ENCODE measurements at places on chromosomes 11 and 22.

GRCh38 chr22:50443801-50444625, 30.8 kb downstream of the SBF1 start:
- DNase-seq, result no peak

- DNase-seq, result no peak
These were observed 17.2 kb downstream of the OPCML start for GRCh38 chr11:133515107-133515506.

GRCh38 chr11:59358595-59358994, at the start of gene OR5AN1:
Gene OR5AN1 (plus strand): TSS chr11:59358895. CDS start chr11:59364459, 5,564 bp downstream.
- DNase-seq, result no peak

DNA sequence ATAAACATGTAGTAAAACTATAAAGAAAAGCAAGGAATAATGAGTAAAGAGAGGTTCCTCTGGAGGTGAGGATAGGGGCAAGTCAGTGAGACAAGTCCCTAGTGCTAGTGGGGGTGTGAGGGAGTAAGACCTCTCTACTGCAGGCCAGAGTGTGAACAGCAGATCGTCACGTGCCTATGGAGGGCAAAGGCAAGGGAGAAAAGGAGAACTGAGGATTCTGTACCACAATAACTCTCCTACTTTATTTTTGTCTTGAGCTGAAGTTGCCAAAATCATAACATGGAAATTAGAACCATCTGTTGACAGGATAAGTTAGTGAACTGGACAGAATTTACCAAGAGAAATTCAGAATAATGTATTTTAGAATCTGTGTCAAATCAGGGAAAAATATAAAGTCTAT, 77.6 kb downstream of the ENTHD1 start:
- DNase-seq, result no peak

DNA sequence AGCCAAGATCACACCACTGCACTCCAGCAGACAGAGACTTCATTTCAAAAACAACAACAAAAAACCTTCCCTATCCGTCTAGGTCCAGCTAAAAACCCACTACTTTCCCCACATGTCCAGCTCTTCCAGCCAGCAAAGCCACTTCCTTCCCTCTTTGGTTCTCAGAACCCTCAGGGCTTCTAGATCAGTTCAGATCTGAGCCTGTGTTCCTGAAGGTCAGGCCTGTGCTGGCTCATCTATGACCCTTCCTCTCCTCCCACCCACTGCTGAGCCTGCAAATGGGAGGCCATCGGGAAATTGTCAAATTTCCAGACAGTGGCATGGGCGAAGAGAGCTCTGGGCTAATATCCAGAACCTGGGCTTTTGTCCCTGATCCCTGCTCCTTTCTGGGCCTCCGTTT, 37.8 kb downstream of the SLCO2B1 start:
- no peak for DNase-seq

- no peak for DNase-seq
These were observed 28.3 kb upstream of the UPB1 start for GRCh38 chr22:24466716-24467328.

DNA sequence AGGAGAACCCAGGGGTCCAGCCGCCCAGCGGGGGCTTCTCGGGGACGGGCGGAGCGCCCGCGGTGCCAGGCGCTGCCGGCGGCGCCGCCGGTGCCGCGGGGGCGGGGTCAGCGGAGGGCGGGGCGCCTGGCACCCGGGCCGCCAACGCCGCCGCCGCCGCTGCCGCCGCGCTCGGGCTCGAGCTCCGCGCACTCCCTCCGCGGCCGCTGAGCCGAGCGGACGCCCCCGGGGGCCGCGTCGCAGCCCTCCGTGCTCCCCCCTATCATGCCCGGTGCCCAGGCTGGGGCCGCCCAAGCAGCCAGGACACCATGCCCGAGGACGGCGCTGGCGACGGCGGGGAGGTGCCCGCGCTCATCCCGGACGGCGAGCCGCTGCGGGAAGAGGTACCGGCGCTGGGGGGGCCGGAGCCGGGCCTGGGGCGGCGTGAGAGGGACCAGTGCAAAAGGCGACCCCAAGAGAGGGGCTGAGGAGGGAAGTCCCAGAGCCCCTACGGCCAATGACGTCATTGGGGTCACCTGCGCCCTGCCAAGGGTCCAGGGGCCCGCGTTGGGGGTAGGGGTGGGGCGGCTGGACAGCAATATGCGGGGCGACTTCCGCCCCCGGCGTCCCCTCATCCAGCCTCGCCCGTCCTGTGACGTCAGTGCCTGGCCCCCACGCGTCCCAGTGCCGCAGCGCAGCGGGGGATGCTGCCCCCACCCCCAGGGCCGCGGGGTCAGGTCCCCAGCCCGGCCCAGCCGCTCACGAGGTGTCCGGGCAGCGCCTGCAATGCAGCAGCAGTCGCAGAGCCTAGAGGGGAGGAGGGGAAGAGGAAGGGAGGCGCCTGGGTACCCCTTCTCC, at the start of gene TMEM151A:
Gene TMEM151A (plus strand): TSS at position 189 of the 837 bp plus-strand sequence. CDS start 120 bp downstream, at position 309.
- no peak for DNase-seq

GRCh38 chr22:44086271-44087088, 62.4 kb downstream of the PARVB start:
- no peak for DNase-seq

DNA sequence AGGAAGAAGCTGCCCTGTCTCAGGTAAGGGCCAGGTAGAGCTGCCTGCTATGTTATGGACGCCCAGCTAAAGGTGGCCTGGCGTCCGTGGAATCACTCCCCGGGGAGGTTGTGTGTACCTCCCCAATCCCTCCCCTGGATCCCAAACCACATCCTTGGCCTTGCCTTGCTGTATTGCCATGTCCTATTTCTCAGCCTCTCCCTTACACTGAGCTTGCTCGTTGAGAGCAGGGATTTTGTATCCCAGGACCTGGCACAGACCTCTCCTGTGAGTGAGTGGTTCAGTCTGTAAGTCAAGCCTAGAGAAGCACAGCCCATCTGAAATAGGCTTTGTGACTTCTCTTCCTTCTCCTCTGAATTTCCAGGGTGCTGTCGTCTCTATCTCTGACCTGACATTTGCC, 53.9 kb downstream of the TRAF6 start:
- DNase-seq, result no peak

- DNase-seq, result no peak
These were observed 865.1 kb upstream of the CNTN5 start for GRCh38 chr11:98155696-98156095.

DNA sequence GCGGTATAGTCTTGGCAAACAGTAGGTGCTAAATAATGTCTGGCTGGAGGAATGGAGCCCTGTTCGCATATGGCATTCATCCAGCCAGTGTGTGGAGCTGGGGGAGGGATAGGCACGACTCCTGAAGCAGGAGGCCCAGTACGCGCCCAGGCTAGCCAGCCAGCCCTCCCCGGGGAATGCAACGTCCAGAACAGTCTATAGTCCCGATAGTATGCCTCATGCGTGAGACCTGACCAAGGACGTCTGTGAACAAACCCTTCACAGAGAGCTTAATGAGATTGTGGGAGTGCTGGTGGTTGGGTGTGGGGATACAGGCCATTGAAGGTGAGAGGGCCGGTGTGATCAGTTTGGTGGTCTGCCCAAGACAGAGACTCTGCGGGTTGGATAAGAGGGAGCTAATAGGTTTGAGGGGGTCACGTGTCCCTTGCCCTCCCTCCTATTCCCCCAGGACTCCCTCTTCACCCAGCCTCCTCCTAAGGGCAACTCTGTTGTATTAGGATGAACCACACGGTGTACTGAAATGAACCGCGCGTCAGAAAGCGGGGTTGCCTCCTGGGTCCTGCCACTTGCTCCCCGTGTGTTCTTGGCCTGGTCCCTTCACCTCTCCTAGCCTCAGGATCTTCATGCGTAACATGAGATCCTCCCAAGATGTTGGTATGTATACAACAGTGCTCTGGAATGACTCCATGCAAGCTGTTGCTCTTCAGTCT, 987 bp upstream of the GRIK4 start:
- DNase-seq, result no peak

DNA sequence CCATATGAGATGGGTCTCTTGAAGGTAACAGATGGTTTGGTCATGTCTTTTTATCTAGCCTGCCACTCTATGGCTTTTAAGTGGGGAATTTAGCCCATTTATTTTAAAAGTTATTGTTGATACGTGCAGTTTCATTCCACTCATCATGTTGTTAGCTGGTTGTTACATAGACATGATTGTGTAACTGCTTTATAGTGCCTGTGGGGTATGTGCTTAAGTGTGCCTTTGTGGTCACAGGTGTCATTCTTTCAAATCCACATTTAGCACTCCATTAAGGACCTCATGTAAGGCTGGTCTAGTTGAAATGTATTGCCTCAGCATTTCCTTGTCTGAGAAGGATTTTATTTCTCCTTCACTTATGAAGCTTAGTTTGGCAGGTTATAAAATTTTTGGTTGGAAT, 263.8 kb upstream of the LUZP2 start:
- DNase-seq, result no peak

DNA sequence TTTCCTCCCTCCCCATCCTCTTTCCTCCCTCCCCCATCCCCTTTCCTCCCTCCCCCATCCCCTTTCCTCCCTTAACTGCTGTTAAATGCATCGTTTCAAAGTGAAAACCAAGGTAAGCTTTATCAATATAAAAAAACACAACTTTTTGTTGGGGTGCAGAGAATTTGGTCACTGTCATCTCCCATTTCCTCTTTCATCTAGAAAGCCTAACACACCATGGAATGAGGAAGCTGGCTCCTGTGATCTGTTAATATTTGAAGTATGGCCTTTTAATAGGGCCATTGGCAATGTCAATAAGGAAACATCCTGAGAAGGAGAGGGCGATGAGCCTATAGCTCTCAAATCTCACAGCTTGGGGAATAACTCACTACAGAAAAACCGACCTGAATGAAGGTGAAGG, 7.0 kb downstream of the EXPH5 start:
- no peak for DNase-seq

DNA sequence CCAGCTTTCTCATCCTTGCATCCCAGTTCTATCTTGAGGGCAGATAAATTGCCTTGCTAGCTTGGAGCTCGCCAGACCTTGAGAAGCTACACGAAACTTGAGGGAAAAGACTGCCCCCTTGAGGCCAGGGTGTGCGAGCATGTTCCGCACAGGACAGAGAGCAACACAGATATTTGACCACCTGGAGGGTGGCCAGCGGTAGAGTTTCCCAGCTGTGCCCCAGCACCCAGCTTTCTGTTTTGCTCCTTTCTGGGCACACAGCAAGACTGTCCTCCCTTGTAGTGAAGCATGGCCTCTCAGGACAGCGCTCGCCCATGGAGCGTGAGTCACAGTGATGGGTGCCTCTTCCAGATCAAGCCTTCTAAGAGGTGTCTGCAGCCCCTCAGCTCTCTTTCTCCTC, 23.5 kb downstream of the SPATA19 start:
- DNase-seq, result peak; percentile 44

GRCh38 chr11:67415501-67416304, at the start of gene CARNS1:
Gene CARNS1 (plus strand): TSS chr11:67415678. CDS start chr11:67416200, 522 bp downstream.
- no peak for DNase-seq

DNA sequence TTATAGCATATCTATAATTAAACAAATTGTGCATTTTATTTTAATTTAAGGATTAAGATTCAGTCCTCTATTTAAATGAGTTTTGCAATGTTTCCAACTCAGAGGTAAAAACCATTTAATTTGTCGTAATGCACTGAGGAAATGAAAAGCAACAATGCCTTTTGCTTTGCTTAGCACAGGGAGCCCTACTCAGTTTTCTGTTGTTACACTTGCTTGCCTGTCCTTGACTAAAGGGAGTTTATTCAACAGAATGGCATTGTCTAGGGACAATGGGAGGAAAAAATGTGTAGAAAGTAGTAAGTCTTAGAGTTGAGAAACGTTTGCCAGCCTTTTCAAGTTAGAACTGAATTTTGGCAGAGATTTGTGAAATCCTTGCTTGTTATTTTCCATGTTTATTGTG, 734.2 kb upstream of the ANO3 start:
- no peak for DNase-seq

GRCh38 chr11:32137263-32137662, 46.4 kb downstream of the RCN1 start:
- DNase-seq, result no peak

DNA sequence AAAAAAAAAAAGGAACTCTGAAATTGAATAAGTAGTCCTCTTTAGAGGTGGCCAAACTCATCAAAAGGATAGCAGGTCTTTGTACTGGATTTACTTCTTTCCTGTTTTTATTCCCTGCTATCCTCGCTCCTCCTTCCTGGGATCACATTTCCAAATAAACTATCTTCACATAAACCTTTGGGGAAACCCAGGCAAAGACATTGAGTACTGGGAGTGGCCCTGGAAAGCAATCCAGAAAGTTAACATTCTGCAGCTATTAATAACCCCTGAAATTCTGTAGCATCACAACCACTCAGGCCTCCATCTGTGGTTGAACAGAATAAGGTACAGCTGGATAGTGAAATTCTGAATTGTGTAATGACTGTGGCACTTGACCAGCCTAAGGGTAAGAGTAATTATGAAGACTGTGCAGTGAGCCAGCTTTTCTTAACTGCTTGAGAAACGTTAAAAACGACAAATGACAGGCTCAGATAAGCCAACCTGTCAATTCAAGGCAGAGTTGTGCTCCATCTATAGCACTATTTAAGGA, 58.8 kb downstream of the ISX start:
- no peak for DNase-seq

DNA sequence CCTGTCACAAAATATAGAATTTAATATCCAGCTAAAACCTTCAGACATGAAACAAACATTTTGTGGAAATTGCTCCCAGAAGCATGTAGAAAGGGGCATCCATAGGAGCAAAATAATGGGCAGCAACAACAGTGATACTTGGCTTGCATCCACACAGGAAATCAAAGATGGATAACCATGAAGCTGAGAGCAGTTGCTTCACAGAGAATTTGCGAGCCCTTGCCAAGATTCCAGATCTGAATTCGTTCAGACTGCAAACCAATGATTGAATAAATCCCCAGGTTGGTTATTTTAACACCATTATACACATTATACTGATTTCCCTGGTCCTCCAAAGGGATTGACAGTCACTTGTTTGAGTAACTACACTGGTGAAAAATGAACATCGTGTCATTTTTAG, 15.6 kb upstream of the OR51L1 start:
- DNase-seq, result no peak

- DNase-seq, result no peak
These were observed 42.4 kb upstream of the TH start for GRCh38 chr11:2213890-2214526.

GRCh38 chr11:75547617-75548058, 14.4 kb upstream of the SERPINH1 start:
- DNase-seq, result peak; percentile 29

DNA sequence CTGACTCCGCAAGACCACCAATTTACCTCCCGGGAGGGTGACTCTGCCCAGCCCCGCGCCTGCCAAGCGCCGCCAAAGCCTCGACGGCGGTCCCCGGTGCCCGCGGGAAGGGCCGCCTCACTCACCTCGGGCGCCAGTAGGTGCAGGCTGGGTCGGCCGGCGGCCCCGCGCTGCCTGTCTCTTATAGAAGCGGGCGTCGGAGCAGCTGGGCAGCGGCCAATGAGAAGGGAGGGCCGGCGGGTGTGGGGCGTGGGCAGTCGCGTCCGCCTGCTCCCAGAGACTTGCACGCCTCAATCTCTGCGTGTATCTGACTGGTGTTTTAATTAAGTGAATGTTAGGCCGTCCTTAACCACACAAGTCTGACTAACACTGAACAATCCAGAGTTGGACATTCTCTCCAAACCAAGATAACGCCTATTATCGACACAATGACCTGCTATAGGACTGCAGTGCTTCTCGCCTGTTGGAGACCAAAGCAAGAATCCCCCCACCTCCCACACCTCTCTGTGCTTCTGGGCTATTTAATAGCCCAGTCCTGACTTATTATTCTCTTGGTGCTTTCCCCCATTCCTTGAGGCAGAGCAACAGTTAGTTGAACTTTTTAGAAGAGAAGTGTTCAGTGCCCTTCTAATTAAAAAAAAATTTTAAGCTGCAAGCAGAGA, at the start of gene TPH1:
Gene TPH1 (minus strand): TSS at position 154 of the 662 bp plus-strand sequence. CDS start 5,507 bp downstream, outside the sequence.
- no peak for DNase-seq

Measured in activated CD4-positive, alpha-beta T cell treated with anti-CD3 and anti-CD28 coated beads, Interleukin-2, amount 10 ng/mL, durations not matched to agents 7 days and 5 days (primary cell).